Activated T-cell treated with anti-CD3 and anti-CD28 coated beads for 4 hours (primary cell): ENCODE measurements at places on chromosomes 13 and 19.

DNA sequence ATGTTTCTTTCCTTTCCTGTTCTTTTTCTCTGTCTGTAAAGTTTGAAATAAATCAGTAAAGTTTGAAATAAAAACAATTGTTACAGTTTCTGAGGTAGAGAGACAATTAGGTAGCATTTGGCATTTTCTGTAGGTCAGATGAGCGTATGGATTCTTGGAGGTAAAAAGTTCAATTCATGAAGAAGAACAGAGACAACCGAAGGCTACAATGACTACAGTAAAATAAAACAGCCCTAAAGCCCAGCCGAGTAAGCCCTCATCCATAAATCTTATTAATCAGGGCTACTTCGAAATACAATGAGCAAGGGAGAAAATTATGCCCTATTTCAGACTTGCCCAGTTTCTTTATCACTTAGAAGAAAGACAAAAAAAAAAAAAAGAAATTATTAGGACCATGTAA lies 941.9 kb upstream of the SLC10A2 start:
- no peak for DNase-seq

GRCh38 chr13:73661066-73661465 lies 473.1 kb downstream of the KLF12 start:
- DNase-seq = no peak

- DNase-seq = no peak
Measured at GRCh38 chr13:21413013-21413412, 46.1 kb downstream of the ZDHHC20 start.

DNA sequence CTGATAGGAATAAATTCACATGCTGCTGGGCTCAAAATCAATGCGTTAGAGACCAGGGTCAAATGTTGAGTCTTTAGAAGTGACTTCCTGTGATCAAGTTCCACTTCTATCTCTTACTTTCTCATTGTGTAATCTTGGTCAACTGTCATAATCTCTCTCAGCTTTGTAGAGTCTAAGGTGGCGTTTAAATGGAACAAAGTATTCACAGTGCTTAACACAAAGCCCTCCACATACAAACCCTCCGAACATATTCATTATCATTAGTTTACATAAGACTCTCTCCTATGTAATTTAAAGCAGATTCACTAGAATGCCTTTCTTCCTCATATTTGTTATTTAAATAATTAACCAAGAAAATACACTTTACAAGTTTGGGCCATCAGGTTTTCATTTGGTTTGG lies 1044.1 kb downstream of the EFNB2 start:
- no peak for DNase-seq

- DNase-seq = no peak
Measured at GRCh38 chr19:37074819-37075362, 3.3 kb upstream of the ZNF420 start.

- no peak for DNase-seq
Measured at GRCh38 chr13:48078251-48078656, 16.6 kb downstream of the MED4 start.

GRCh38 chr13:44120849-44121755 lies 241.4 kb downstream of the LACC1 start:
- no peak for DNase-seq

- DNase-seq = peak; percentile 51
Measured at GRCh38 chr13:40982772-40983171, 36.3 kb downstream of the ELF1 start.

DNA sequence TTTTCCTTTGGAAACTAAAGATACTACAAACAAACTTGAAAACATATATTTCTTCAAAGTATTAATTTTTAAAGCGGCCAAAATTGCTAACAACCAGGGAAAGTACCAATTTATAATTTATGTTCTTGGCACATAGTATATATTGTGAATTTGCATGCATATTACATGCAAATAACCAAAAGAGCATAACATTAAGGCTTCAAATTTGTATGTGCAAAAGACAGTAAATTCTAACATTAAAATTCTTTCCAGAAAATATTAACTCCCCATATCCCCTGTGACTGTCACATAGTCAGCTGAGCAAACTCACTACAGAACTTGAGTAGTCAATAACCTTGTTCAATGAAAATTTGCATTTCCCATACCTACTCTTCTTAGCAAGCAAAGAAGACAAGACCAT lies 133.4 kb downstream of the ENOX1 start:
- DNase-seq = no peak

GRCh38 chr13:41516760-41517159 lies 59.4 kb downstream of the RGCC start:
- DNase-seq = no peak

DNA sequence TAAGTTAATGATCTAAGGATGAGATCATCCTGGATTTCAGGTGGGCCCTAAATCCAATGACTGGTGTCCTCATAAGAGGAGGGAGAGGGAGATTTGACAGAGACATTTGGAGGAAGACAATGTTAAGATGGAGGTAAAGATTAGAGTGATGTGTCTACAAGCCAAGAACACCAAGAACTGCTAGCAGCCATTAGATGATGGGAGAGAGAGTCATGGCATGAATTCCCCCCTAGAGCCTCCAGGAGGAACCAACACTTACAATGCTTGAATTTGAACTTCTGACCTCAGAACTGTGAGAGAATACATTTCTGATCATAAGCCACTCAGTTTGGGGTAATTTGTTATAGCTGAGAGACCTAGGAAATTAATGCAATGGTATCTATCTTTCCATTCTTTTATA lies 68.1 kb upstream of the RFXAP start:
- DNase-seq = no peak

DNA sequence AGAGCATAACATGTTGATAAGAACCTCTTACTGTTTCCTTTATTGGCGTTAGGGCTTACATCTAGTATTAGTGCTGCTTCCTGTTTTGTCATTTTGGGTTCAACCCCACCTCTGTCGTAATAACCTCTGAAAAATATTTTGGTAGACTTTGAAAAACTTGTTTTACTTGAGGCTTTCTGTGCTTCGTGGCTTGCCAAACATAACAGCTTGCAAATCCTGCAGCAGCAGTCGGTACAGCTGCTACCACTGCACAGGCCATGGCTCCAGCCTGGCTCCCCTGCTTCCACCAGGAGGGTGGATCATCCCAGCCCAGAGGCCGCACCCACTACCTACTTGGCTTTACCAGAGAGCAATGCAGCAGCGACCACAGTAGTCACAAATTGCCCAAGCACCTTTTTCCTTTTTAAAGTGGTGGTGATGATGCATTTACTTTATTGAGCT lies 11.8 kb upstream of the CEACAM4 start:
- DNase-seq = no peak

DNA sequence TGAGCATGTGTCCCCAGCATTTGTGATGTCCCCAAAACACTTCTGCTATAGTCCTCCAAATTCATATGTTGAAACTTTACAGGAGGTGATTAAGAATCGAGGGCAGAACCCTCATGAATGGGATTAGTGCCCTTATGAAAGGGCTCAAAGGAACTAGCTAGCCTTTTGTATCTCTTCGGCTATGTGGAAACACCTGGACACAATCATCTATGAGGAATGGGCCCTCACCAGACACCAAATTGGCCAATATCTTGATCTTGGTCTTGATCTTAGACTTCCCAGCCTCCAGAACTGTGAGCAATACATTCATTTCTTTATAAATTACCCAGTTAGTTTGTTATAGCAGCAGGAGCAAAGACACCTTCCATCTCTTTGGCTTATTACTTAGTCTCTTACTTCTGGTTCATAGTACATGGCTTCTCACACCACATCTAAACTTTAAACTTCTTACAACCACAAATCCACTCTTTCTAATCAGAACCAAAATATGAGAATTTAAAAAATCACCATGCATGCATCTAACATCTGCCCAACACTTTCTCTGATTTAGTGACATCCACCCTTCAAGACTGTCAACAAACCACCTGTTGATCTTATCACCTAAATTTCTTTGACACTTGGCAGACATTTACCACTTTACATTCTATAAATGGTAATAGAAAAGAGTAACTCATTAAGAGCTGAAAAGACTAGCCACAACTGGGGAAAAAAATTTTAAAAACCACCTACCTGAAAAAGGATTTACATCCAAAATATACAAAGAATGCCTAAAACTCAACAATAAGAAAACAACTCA lies 6.7 kb upstream of the SERPINE3 start:
- no peak for DNase-seq

- no peak for DNase-seq
Measured at GRCh38 chr13:51303063-51303552, 36.4 kb upstream of the SERPINE3 start.

- DNase-seq = no peak
Measured at GRCh38 chr13:108426893-108427292, 157.4 kb downstream of the TNFSF13B start.
